ENCODE measurements at places on chromosomes 6 and 20.

GRCh38 chr20:58238490-58238889 lies 10.0 kb upstream of the ANKRD60 start:
- no peak for DNase-seq

- DNase-seq: no peak
Measured at GRCh38 chr6:82072751-82073150, 174.8 kb downstream of the IBTK start.

GRCh38 chr20:53539516-53539915 lies 54.1 kb downstream of the ZNF217 start:
- DNase-seq: no peak

DNA sequence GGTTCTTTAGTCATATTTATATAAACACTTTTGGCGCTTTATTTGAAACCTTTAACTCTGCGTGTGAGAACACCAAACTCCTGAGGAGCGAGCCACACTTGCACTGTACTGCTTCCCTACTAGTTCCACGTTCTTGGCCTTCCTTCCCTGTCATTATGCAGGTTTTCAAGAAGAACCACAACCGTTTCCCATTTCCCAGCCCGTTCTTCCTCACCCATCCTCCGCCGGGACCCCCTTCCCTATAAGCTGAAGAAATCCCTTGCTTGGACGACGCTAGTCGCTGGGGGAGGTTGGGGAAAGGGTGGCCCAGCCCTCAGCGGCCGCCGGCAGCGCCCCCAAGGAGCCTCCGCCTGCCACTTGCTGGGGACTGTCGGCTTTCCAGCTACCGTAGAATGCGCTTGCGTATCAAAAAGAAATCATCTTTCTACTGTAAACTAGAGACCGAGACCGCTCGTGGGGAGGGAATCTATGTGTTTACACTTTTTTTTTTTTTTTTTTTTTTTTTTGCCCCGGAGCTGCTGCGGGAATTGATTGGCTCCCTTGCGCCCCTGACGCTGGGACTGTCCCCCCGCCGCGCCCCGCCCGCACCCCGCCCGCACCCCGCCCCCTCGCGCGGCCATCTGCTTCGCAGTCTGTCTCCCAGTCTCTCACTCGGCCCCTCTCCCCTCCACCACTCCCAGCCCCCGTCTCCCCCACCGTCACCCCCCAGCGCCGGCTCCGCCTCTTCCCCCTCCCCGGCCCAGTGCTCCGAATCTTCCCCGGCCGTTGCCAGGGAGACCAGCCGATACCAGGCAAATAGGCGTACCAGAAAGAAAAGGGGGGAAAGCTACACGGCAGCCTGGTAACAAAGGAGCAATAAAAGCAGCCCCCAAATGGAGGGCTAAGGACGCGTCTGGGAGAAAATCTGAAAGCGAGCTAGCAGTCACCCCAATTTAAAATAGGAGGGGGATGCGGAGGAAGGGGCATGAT lies 2.3 kb upstream of the MARCKS start:
- no peak for DNase-seq

DNA sequence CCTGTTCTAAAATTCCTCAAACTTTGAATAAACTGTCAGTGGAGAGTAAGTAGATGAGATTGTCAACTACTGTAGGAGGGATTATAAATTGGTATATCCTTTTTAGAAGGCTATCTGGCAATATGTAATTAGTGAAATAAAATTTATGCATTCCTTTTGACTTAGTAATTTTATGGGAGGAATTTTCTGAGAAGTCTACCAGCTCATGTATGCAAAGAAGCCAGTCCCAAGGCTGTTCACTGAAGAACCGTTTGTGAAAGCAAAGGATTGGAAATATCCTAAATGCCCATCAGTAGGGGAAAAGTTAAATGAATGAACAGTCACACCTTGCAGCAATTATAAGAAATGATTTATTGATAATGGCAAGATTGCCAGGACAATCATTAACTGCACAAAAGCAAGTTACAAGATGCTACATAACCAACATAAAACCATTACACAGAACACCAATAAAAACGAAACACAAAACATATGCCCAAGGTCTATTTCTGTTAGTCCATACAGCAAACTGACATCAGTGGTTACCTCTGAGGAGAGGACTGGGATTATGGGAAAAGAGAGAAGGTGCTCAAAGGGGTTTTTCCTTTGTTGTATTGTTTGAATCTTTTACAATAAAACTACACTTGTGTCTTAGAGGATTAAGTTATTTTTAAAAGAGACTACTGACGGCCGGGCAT lies 4.6 kb upstream of the DSTN start:
- no peak for DNase-seq

DNA sequence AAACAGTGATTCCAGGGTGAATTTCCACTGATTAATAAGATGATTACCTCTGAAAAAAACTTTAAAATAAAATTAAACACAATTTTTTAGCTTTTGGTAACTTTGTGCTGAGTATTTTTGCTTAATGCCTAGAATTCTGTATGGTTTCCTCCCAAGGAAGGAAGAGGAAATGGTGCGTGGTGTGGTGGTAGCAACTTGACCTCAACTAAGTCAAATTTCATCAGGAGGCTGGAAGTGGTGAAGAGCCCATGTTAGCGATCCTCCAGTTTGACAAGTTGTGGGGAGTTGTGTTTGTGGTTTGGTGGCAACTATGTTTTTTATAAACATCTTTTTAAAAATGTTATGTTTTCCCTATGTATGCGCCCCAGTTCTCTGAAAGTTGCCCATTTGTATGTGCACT lies 5.0 kb upstream of the RTF2 start:
- peak; percentile 36 for DNase-seq

DNA sequence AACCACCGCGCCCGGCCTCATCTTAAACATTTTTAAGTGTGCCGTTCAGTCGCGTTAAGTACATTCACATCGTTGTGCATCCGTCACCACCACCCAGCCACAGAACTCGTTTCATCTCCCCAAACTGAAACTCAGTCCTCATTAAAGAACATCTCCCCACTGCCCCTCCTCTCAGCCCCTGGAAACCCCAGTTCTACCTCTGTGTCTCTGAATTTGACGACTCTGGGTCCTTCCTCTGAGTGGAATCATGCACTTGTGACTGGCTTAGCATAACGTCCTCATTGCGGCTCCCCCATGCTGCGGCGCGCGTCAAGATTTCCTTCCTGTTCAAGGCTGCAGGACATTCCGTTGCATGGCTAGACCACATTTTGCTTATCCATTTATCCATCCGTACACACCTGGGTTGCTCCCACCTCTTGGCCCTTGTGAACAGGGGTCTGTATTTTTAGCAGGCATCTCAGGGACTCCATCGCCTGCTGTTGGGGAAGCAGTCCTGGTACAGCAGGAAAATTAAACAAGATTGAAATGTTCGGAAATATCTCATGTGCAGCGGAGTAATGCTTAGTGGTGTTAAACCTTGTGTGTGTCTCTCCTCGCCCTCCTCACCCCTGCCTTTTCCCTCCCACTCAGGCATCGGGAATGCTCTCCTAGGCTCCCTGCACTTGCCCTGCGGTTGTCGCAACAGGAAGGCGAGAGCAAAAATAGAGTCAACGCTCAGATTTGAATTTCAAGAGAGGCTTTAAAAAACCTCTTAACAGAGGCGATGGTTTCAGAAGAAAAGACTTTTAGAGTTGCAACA lies 127.9 kb downstream of the PXDC1 start:
- DNase-seq: no peak

- DNase-seq: no peak
Measured at GRCh38 chr6:157164972-157165371, 158.3 kb downstream of the TMEM242 start.

- no peak for DNase-seq
Measured at GRCh38 chr20:59210186-59210585, 46.6 kb downstream of the ZNF831 start.

- DNase-seq: no peak
Measured at GRCh38 chr6:53815381-53816119, 20.7 kb downstream of the LRRC1 start.

All from CD4-positive, alpha-beta T cell treated with Interleukin-4 for 4 hours (primary cell).